Activated T-cell treated with anti-CD3 and anti-CD28 coated beads, Interleukin-2, amount 50 U/mL, for 72 hours (primary cell): ENCODE measurements at places on chromosomes 2 and 18. TPM values are rescaled to one million over a fixed set of nuclear protein-coding genes. Genes with fewer than 3 reads are reported as not detected.

GRCh38 chr2:58764338-58765104 is 523.4 kb upstream of the FANCL start:
- DNase-seq: no peak

DNA sequence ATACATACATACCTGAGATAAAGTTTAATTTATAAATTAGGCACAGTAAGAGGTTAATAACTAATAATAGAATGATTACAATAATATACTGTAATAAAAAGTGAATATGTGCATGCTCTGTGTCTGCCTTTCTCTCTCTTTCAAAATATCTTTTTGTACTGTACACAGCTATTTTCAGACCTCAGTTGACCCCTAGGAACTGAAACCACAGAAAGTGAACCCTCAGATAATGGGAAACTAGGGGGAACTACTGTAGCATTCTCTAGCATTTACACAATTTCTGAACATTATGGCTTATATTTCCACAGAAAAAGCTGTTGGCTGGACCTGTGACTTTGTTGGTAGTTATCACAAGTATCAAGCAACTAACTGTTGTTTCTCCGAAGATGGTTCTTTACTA is 25.9 kb downstream of the WDR75 start:
- DNase-seq: no peak

DNA sequence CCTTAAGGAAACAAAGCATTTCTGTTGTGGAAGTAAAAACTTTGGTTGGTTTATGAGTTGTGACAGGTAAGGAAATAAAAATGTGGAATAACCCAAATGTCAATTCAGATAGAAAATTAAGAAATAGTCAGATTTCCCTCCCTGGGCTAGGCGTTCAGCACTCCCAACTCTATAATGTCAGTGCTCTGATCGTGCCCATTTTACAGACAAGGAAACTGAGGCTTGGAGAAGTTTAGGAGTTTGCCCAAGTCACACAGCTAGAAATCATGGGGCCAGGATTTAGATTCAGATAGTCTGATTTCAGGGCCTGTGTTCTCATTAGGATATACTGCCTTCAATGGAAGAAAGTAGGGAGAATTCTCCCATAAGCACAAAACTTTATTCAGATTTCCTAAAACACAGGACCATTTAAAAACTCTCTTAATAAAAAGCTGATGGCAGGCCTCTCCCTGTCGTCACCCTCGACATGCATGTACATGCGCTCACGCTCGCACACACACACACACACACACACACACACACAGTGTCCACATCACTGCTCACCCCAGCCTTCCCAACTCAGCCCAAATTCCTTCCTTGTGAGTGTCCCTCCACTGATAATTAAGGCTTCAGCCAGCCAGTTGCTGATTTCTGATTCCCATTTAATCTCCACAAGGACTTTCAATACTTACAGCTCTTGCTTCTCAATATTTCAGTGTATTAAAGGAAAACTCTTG is 49.1 kb upstream of the SLC14A2 start:
- no peak for DNase-seq

- DNase-seq: peak; percentile 24
Measured at GRCh38 chr2:177289824-177290628, 25.5 kb upstream of the NFE2L2 start.

GRCh38 chr18:56990678-56991077 is 156.2 kb upstream of the BOD1L2 start:
- DNase-seq: no peak

GRCh38 chr2:229080172-229080571 is 190.9 kb downstream of the PID1 start:
- DNase-seq: no peak

DNA sequence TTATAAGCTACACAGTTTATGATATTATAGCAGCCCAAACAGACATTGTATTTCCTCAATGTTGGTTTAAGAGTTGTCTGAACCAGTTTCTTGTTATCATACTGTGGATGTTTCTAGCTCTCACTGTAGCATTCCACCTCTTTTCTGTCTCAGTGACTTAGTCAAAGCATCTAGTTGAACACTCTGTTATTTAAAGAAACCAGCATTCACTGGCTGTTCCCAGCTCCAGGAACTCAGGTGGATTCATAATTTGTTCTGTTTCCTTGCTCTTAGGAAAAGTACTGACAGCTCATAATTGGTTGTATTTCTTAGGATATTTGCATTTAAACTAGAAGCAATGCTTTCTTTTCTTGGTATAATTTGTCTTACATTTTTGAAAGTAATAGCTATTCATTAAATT is 17.5 kb downstream of the LRATD1 start:
- DNase-seq: no peak

DNA sequence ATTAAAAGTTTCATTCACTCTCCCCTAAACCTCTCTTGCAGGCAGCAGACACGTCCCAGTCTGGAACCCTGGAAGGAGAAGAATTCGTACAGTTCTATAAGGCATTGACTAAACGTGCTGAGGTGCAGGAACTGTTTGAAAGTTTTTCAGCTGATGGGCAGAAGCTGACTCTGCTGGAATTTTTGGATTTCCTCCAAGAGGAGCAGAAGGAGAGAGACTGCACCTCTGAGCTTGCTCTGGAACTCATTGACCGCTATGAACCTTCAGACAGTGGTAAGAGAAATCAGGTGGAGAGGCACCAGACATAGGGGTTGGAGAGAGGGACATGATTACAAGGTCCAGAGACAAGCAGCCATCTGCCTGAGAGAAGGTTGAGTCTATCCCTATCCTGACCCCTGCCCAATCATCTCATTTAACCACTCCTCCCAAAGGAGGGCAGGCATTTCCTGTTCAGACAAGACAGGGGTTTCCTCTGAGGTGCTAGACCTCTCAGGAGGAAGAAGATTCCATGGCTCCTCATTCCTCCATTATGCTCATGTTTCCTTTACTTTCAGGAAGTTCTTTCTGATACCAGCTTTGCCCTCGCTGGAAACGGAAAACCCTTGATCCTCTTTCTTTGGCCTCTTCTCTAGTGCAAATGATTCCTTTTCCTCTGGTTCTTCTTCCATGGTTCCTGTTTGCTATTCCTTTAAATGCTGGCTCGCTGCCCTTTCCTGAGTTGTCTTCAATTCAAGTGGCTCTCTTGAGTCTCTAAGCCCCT is 15.1 kb downstream of the PLCD4 start:
- no peak for DNase-seq

DNA sequence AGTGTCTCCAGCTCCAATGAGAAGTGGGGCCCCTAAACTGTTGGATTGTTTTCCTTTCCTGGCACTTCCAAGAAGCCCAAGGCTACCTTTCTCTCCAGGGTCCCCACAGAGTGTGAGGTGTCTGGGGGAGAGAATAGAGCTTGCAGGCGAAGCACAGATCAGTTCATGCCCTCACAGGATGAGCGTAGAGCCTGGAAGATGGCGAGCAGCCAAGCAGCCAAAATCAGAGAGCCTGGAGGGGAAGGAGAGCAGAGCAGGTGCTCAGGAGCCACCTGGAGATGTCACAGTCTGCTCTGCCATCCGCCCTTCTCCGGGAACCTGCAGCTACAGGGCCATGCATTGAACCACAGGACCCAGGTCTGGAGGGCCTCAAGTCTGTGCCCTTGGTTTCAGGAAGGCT is 54.7 kb upstream of the TCF7L1 start:
- no peak for DNase-seq

- DNase-seq: no peak
Measured at GRCh38 chr18:23114911-23115310, 20.4 kb upstream of the CABLES1 start.

GRCh38 chr18:62827397-62827796 is 112.1 kb downstream of the PHLPP1 start:
- no peak for DNase-seq

- DNase-seq: peak; percentile 70
Measured at GRCh38 chr18:70288851-70289328, at the start of gene SOCS6. TSS of gene SOCS6 (plus strand) at chr18:70289045. CDS start at chr18:70324669, 35,624 bp downstream.

- DNase-seq: no peak
Measured at GRCh38 chr18:49359732-49360444, 100.6 kb downstream of the DYM start.

- no peak for DNase-seq
Measured at GRCh38 chr2:27988306-27988705, 97.8 kb downstream of the BABAM2 start.

GRCh38 chr2:172978063-172978383 is 97.6 kb upstream of the MAP3K20 start:
- DNase-seq: no peak

DNA sequence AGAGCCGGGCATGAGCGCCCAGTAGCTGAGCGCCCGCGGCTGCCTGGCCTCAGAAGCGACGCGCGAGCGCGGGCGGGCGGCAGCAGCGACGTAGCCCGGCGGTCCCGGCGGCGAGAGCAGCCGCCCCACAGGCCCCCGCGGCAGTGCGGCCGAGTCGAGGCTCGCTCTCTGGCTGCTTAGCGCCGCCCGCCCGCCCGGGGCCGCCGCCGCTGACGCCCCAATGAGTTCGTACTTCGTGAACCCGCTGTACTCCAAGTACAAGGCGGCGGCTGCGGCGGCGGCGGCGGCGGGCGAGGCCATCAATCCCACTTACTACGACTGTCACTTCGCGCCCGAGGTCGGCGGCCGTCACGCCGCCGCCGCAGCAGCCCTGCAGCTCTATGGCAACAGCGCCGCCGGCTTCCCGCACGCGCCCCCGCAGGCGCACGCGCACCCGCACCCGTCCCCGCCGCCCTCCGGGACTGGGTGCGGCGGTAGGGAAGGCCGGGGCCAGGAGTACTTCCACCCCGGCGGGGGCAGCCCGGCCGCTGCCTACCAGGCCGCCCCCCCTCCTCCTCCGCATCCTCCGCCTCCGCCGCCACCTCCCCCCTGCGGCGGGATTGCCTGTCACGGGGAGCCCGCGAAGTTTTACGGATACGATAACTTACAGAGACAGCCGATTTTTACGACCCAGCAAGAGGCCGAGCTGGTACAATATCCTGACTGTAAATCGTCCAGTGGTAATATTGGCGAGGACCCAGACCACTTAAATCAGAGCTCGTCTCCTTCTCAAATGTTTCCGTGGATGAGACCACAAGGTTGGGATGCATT is 847 bp downstream of the HOXD8 start:
- DNase-seq: peak; percentile 42

GRCh38 chr2:201835066-201835465 is 28.7 kb downstream of the CDK15 start:
- DNase-seq: no peak

DNA sequence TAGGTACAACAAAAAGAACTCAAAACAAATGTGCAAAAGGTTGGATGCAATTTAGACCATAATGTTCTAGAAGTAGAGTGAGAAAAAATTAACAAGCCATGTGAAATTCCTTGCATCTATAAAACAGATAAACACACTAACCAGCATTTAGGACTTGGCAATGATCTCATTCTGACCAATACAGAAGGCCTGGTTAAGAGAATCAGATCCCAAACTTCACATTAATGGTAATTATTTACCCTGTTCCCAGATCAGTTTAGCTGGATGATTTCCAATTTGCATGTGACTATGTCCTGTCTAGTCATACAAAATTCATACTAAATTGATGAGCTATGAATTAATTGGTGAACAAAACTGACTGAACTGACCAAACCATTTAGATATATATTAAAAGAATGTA is 98.4 kb upstream of the FIGN start:
- DNase-seq: no peak

DNA sequence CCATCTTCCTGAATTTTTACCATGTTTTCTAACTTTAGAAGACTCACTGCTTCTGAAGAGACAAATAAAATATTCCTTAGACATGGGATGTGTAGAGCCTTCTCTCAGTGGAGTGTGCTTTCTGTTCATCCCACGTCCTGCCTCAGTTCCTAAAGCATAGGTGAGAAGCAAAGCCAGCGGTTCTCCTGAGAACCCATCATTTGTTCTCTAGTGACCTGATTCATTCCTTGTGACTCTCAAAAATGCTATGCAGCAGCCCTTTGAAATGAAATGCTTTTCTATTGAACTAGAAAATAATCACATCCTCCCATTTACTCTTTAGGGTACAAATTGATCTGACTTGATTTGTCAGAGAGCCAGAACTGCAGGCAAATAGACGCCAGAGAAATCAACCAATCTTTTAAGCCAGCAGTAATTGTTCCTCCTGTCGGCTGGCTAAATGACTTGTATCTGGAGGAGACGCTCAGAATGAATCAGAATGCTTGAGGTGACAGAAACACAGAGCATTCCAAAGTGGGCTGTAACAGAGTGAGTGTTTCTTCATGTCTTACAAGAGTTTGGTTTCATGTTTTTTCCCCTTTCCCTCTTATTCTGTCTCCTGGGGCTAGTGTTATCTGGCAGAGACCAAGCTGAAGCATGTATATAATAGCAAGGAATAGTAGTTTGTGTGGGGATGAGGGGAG is 81.3 kb upstream of the TMEM178A start:
- DNase-seq: no peak

Gene COLEC11
- 0.41 TPM for total RNA-seq

Gene TUBA3E
- total RNA-seq: not detected

Gene PLCD4
- 0.24 TPM for total RNA-seq

Gene APCDD1
- not detected for total RNA-seq

Gene ANKRD44
- 141 TPM for total RNA-seq

Gene TNFAIP6
- total RNA-seq: not detected

Gene ECEL1
- 2.5 TPM for total RNA-seq

Gene FIGN
- not detected for total RNA-seq

Gene PASK
- total RNA-seq: 123 TPM

Gene SMYD5
- 35.4 TPM for total RNA-seq

Gene CKAP2L
- total RNA-seq: 47.7 TPM

Gene PROM2
- 0.39 TPM for total RNA-seq

Gene KIF5C
- total RNA-seq: 29.1 TPM
